Spleen (tissue), 13 donors: ENCODE measurements at places on chromosomes 3 and 15.

GRCh38 chr3:187734841-187735240 lies 10.4 kb downstream of the BCL6 start:
- H3K4me1 ChIP-seq, result peaks cover 47% of the 10 kb centered on the region
- H3K4me3 ChIP-seq, result no peak overlapping the region
- peaks cover 41% of the 10 kb centered on the region for H3K36me3 ChIP-seq
- DNase-seq, result no peak

- H3K4me1 ChIP-seq, result peaks cover 7% of the 10 kb centered on the region
- H3K27me3 ChIP-seq, result peaks cover 9% of the 10 kb centered on the region
- peak overlapping the region; percentile 78 for H3K27ac ChIP-seq
- H3K36me3 ChIP-seq, result no peaks in the 10 kb centered on the region
These were observed 1.1 kb downstream of the MCF2L2 start for GRCh38 chr3:183427196-183427875.

DNA sequence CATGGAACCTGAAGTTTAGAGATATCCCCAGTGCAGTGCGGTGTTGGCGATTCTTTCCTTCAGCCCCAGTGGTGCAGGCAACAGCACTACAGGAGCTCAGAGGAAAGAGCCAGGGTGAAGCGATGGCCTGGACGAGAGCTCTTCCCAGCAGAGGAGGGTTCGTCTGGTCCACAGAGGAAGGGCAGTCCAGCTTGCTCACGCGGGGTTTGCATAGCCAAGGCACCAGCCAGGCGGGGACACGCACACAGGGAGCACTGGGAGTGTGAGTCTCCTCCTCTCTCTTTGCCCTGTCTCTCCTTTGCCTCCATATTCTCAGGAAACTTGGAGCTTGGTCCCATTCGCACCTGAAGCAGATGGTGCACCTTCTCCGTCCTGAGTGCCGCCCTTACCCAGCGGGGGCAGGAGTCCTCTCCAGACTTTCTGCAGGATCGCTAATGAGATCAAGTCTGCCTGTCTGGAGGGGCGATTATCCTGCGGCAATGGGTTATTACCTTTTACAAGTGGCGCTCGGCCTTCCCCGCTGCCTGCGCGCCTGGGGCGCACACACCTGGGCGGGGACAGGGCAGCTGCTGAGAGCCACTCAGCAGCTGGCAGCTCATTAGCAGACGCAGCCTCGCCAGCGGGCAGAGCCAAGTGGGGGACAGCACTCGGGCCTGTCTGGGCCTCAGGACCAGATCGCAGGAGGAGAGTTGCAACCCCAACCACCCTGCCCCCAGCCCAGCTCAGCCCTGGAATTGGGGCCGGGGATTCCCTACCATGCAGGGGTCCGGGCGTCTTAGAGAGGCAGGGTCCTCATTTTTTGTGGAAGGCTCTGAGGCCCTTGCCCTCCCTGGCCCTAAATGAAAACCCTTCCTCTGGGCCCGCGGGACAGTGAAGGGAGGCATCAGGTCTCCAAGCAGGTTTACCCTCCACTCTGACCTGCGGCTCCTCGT lies 119.0 kb upstream of the MEF2A start:
- H3K36me3 ChIP-seq, result no peaks in the 10 kb centered on the region
- no peak overlapping the region for H3K27ac ChIP-seq
- DNase-seq, result no peak
- no peaks in the 10 kb centered on the region for H3K27me3 ChIP-seq
- H3K4me3 ChIP-seq, result no peak overlapping the region
- peaks cover 67% of the 10 kb centered on the region for H3K4me1 ChIP-seq

DNA sequence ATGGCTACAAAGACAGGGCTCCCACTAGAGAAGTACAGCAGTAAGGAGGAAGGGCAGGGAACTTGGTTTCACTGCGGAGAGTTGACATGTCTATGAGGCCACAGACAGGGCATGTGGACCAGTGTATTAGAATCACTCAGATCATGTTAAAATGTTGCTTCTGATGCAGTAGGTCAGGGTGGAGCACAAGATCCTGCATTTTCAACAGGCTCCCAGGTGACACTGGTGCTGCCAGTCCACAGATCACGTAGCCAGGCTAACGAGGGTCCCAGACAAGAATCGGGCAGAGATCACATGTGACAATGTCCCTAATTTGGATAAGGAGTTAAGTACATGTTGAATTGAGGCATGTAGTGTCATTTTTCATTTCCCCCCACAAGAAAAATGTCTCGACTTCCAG lies 73.6 kb downstream of the SPSB4 start:
- H3K4me3 ChIP-seq, result no peak overlapping the region
- H3K27ac ChIP-seq, result no peak overlapping the region
- no peak for DNase-seq
- no peaks in the 10 kb centered on the region for H3K4me1 ChIP-seq
- no peaks in the 10 kb centered on the region for H3K27me3 ChIP-seq
- H3K36me3 ChIP-seq, result no peaks in the 10 kb centered on the region

DNA sequence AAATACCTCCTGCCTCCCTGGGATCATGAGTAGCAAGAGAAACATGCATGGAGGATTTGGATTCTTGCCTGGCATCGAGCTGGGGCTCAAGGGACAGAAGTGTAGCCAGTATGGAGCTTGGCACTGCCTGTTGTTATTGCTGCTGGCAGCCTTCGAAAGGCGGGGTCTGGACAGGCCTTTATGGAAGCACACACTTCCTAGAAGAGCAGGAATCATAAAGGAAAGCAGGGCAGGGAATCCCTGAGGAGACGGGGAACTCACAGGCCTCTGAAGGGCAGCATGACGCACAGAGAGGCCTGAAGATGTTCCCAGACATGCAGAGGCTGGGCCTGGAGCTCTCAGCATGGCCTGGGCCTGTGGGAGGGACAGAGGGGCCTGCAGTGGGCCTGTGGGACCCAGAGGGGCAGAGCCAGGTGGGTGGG lies 18.6 kb upstream of the SLC41A3 start:
- H3K4me3 ChIP-seq, result no peak overlapping the region
- no peak for DNase-seq
- no peaks in the 10 kb centered on the region for H3K27me3 ChIP-seq
- H3K36me3 ChIP-seq, result no peaks in the 10 kb centered on the region

DNA sequence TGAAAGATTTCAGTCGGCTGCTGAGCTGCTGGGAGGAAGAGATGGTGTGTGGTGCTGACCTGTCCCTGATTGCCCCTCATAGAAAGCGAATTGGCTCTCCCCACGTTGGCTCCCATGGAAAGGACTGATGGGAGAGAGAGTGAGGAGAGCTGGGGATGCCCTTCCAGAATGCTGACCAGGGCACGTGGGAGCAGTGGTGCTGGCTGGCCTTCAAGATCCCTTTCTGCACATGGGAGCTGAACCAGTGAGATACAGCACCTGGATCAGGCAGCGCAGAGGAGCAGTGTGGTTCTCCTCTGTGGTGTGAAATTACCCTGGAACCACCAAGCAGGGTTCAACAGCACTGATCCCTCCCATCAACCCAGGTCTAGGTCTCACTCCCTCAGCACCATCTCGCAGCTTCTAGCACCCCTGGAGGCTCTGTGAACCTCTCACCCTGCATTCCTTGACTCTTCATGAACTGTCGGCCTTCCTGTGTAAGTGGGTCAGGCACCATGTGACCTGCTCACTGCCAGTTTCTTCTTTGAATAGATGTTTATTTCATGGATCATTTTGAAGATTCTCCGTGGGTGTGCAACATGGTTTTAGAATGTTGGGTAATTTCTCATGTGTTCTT lies 55.7 kb downstream of the CACNA1D start:
- DNase-seq, result no peak
- H3K27me3 ChIP-seq, result no peaks in the 10 kb centered on the region
- no peaks in the 10 kb centered on the region for H3K36me3 ChIP-seq
- H3K27ac ChIP-seq, result no peak overlapping the region

DNA sequence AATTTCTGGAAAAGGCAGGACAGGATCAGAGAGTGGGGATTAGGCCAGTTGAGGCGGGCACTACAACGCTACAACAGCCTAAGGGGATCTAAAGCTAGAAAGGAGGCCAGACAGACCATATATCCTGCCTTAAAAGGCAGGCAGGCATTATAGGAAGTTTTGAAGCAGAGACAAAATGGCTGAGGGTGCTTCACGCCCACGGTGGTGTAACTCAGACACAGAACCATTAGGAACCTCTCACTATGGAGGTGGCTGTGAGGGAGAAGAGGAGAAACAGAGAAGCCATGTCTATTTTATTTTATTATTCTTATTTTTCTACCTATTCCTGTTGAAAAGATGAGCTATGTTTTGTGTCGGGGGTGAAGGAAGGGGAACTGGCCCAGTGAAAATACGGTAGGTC lies 2.1 kb upstream of the USP4 start:
- H3K4me3 ChIP-seq, result no peak overlapping the region
- peaks cover 90% of the 10 kb centered on the region for H3K4me1 ChIP-seq
- H3K27ac ChIP-seq, result peak overlapping the region; percentile 100
- no peak for DNase-seq
- no peaks in the 10 kb centered on the region for H3K27me3 ChIP-seq

- no peak overlapping the region for H3K27ac ChIP-seq
- H3K4me3 ChIP-seq, result no peak overlapping the region
- no peaks in the 10 kb centered on the region for H3K36me3 ChIP-seq
- H3K27me3 ChIP-seq, result no peaks in the 10 kb centered on the region
- no peak for DNase-seq
- H3K4me1 ChIP-seq, result no peaks in the 10 kb centered on the region
These were observed 29.6 kb downstream of the FSIP1 start for GRCh38 chr15:39752991-39753390.

- peak; percentile 83 for DNase-seq
- peak overlapping the region; percentile 52 for H3K4me3 ChIP-seq
- peaks cover 32% of the 10 kb centered on the region for H3K4me1 ChIP-seq
- no peaks in the 10 kb centered on the region for H3K27me3 ChIP-seq
- H3K27ac ChIP-seq, result peak overlapping the region; percentile 95
These were observed 794 bp downstream of the ARPP19 start for GRCh38 chr15:52567871-52568600.

GRCh38 chr3:184448321-184449160 lies 68.7 kb downstream of the CHRD start:
- H3K27me3 ChIP-seq, result no peaks in the 10 kb centered on the region
- H3K27ac ChIP-seq, result no peak overlapping the region
- DNase-seq, result no peak
- H3K4me1 ChIP-seq, result no peaks in the 10 kb centered on the region

- H3K36me3 ChIP-seq, result no peaks in the 10 kb centered on the region
- peaks cover 25% of the 10 kb centered on the region for H3K4me1 ChIP-seq
- no peak for DNase-seq
- H3K27ac ChIP-seq, result peak overlapping the region; percentile 75
- H3K27me3 ChIP-seq, result no peaks in the 10 kb centered on the region
- no peak overlapping the region for H3K4me3 ChIP-seq
These were observed 40.9 kb upstream of the CCR2 start for GRCh38 chr3:46312991-46313390.
